ENCODE measurements at places on chromosomes 4 and X.
A peak's percentile ranks its signal among the peaks of the same experiment; 100 is the strongest.

- H3K27me3 ChIP-seq = no peaks in the 10 kb centered on the region
- H3K27ac ChIP-seq = no peak overlapping the region
- H3K4me1 ChIP-seq = no peaks in the 10 kb centered on the region
Measured at GRCh38 chr4:104719539-104720230, 225.0 kb upstream of the CXXC4 start.

- H3K27me3 ChIP-seq = no peaks in the 10 kb centered on the region
- no peak for DNase-seq
- no peaks in the 10 kb centered on the region for H3K4me1 ChIP-seq
- H3K4me3 ChIP-seq = no peak overlapping the region
- H3K36me3 ChIP-seq = no peaks in the 10 kb centered on the region
Measured at GRCh38 chr4:34676400-34676799, 1567.9 kb downstream of the ARAP2 start.

DNA sequence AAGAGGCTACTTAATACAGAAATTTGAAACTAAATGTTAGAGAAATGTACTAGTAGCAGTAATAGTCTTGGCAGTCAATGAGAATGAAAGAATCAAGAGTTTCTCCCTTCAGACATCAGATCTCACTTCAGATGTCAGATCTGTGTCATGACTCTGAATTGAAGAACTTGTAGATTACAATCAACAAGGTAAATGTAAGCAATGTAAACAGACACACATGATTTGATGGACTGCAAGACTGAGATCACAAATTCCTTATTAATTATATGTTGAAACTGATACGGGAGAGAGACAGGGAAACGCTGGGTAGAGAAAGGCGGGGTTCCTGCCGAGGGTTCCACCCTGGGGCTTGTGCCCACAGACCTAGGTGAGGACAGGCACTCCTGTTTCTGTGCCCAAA is 65.5 kb upstream of the HHIP start:
- no peaks in the 10 kb centered on the region for H3K27me3 ChIP-seq
- no peak for DNase-seq
- no peaks in the 10 kb centered on the region for H3K36me3 ChIP-seq
- no peak overlapping the region for H3K27ac ChIP-seq

DNA sequence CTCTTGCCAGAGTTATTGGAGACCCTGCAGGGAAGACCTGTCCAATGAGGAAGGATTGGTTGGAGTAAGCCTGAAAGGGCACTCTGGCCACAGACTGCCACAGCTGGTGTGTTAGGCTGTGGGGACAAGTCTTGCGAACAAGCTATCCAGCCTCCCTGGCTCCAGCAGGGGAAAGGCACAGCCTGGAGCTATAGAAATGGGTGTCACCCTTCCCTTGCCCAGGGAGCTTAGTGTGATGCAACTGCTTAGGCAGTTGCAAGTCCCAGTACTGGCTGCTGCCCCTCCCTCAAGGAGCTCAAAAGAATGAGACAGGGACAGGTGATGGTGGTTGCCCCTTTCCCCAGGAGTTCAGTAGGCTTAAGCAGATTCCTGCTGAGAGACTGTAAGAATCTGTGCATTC is 165.7 kb upstream of the CT83 start:
- H3K27ac ChIP-seq = no peak overlapping the region
- H3K4me1 ChIP-seq = no peaks in the 10 kb centered on the region
- H3K27me3 ChIP-seq = no peaks in the 10 kb centered on the region
- no peak for DNase-seq
- H3K36me3 ChIP-seq = no peaks in the 10 kb centered on the region

GRCh38 chr4:74534121-74534520 is 89.2 kb downstream of the AREG start:
- H3K36me3 ChIP-seq = no peaks in the 10 kb centered on the region
- H3K4me1 ChIP-seq = no peaks in the 10 kb centered on the region
- no peak overlapping the region for H3K27ac ChIP-seq
- no peaks in the 10 kb centered on the region for H3K27me3 ChIP-seq
- no peak for DNase-seq

DNA sequence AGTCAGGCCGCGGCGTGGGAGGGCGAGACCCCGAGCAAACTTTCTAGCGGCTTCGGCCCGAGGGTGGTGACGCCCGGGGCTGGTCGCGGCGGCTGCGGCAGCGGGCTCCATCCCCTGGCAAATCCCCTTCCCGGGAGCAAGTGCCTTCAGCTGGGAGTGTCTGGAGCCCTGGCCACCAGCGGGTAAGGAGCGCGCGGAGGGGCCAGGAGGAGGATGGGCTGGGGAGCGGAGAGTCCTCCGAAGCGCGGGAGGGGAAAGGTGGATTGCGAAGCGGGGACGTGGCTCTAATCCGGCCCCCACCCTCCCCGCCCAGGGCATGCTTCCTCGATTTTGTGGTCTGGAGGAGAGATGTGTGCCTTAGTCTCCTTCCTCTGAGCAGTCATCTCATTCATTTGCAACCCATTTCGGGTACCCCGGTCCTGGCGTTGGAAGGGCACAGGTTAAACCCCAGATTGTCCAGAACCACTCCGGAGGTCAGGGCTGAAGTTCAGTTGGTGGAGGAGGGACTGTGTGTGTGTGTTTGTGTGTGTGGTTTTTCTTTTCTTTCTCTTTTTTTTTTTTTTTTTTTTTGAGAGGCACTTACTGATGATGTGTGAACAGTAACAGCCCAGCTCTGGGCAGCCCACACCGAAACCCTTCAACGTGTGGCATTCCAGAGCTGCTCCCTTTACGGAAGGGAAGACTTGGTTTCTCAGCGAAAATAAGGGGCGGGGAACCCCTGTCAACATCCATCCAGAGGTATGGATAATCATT is 516 bp downstream of the SGMS2 start:
- no peaks in the 10 kb centered on the region for H3K36me3 ChIP-seq
- peak overlapping the region; percentile 94 for H3K27ac ChIP-seq
- H3K4me1 ChIP-seq = peaks cover 6% of the 10 kb centered on the region
- peak overlapping the region; percentile 78 for H3K4me3 ChIP-seq

- H3K27me3 ChIP-seq = no peaks in the 10 kb centered on the region
- H3K4me3 ChIP-seq = no peak overlapping the region
- peak overlapping the region; percentile 74 for H3K27ac ChIP-seq
- no peaks in the 10 kb centered on the region for H3K36me3 ChIP-seq
- DNase-seq = peak; percentile 46
Measured at GRCh38 chrX:68894513-68895340, 65.9 kb downstream of the EFNB1 start.

DNA sequence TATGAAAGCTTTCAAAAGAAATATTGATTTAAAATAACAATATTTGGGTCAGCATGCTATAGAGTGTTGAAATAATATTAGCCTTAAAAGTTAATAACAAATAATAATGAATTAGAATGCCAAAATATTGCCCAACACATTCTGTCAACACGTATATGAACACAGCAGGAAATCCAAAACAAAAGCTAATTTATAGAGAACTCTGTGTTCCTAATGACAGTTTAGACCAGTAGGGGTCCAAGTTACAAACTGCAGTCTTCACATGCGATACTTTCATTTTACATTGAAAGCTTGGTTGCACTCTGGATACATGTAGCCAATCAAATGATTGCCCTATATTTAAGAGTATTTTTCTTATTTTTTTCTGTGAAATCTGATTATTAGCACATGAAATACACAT is 274.4 kb downstream of the DCTD start:
- H3K4me3 ChIP-seq = no peak overlapping the region
- H3K27ac ChIP-seq = no peak overlapping the region

- peaks cover 8% of the 10 kb centered on the region for H3K4me1 ChIP-seq
- no peaks in the 10 kb centered on the region for H3K36me3 ChIP-seq
- no peak overlapping the region for H3K4me3 ChIP-seq
- DNase-seq = no peak
Measured at GRCh38 chr4:146640021-146640464, 1.4 kb downstream of the POU4F2 start.

GRCh38 chr4:53994382-53995102 is 69.9 kb downstream of the CHIC2 start:
- no peak overlapping the region for H3K27ac ChIP-seq
- H3K4me3 ChIP-seq = no peak overlapping the region
- no peaks in the 10 kb centered on the region for H3K27me3 ChIP-seq
- no peak for DNase-seq
- H3K36me3 ChIP-seq = no peaks in the 10 kb centered on the region

- H3K36me3 ChIP-seq = no peaks in the 10 kb centered on the region
- H3K27ac ChIP-seq = no peak overlapping the region
- peak; percentile 49 for DNase-seq
- H3K4me1 ChIP-seq = peaks cover 8% of the 10 kb centered on the region
- no peak overlapping the region for H3K4me3 ChIP-seq
Measured at GRCh38 chrX:9312922-9313867, 151.7 kb upstream of the TBL1X start.

DNA sequence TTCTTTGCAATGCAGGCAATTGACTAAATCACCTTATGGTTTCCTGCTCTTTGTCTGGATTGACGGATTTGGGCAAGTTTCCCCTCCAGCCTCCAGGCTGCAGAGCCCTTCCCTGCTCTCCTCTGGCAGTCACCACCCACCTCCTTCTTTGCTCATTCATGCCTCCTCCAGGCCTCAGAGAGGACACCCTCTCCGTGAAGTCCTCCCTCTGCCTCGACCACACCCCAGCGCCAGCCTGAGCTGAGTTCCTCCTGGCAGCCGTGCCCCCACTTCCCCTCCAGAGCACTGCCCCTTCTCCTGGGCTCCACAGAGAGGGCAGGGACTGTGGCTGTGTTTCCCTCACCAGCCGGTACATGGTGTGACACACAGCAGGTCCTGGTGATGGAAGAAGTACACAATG is 53.7 kb downstream of the DCTD start:
- no peak overlapping the region for H3K27ac ChIP-seq
- no peaks in the 10 kb centered on the region for H3K4me1 ChIP-seq
- no peak for DNase-seq
- no peaks in the 10 kb centered on the region for H3K36me3 ChIP-seq
- H3K27me3 ChIP-seq = no peaks in the 10 kb centered on the region

DNA sequence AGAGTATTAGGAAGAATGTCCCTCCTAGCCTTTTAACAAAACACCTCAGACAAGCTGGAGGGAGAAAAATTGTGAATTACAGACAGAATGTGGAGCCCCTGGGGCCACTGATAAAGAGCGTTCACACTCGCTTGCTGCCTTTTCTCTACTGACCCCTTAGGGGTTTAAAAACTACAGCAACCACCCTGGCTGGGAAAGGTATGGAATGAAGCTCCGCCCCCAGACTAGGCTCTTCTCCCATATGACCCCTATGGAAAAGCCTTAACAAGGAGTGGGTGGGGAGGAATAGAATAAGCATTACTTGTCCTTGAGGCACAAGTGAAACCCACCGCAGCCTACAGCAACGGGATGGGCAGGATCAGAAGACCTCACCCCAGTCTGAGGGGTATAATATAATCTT is 26.3 kb downstream of the ANKRD50 start:
- no peak overlapping the region for H3K27ac ChIP-seq
- peaks cover 5% of the 10 kb centered on the region for H3K4me1 ChIP-seq
- no peaks in the 10 kb centered on the region for H3K36me3 ChIP-seq
- no peak overlapping the region for H3K4me3 ChIP-seq

DNA sequence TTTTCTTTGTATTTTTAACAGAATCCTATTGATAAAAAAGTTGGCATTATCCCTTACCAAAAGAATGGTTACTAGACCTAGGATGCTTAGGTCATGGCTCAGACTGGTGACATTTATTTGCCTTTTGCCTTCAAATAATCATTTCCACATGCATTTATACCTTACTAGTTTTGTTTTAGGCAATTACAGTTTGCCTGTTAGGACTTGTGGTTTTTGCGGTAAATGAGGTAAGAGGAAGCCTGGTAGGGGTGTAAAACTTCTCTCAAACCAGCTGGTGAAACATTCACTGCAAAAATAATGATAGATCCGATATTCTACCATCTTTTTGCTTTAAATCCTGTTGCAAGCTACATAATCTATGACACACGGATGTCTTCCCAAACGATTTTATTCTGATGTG is 12.1 kb downstream of the LAMP2 start:
- no peaks in the 10 kb centered on the region for H3K36me3 ChIP-seq
- no peaks in the 10 kb centered on the region for H3K27me3 ChIP-seq
- peaks cover 31% of the 10 kb centered on the region for H3K4me1 ChIP-seq
- no peak for DNase-seq
- no peak overlapping the region for H3K4me3 ChIP-seq

- DNase-seq = no peak
- no peaks in the 10 kb centered on the region for H3K36me3 ChIP-seq
- no peaks in the 10 kb centered on the region for H3K4me1 ChIP-seq
- H3K4me3 ChIP-seq = no peak overlapping the region
Measured at GRCh38 chr4:11197631-11198341, 230.9 kb downstream of the HS3ST1 start.

DNA sequence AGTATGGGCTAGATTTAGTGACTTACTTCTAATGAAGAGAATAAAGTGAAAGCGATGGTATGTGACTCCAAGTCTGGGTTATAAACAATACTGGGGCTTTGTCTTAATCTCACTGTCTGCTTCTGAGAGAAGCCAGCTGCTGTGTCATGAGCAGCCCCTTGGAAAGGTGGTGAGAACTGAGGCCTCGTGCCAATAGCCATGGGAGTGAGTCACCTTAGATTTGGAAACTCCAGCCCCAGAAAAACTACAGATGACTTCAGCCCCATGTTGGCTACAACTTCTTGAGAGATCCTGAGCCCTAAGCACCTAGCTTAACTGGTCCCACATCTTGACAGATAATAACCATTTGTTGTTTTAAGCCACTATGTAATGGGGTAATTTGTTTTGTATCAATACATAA is 77.6 kb downstream of the CWH43 start:
- DNase-seq = no peak
- H3K27ac ChIP-seq = no peak overlapping the region
- no peaks in the 10 kb centered on the region for H3K4me1 ChIP-seq

DNA sequence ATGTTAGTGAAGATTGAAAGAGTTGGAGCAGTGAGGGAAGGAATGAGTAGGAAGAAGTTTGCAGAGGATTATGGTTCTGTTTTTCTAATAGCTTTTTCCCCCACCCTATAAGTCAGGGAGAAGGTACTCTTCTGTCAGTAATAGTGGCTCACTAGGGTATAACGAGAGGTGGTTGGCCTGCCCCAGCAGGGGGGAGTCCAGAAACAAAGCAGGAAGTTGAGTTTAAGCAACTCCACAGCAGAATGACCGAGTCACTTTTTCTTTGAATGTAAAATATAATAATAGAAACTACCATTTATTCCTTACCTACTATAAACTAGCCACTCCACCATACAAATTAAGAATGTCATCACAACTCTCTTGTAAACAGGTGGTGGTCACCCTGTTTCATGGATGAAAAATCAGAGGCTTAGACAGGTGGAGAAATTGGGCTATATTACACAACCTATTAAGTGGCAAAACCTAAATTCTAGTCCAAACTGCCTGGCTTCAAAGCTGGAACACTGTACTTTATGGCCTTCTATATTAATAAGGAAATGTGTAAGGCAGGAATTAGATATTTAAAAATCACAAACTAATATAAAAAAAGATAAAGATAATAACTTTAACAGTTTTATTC is 21.9 kb downstream of the AP1AR start:
- H3K4me3 ChIP-seq = no peak overlapping the region
- no peaks in the 10 kb centered on the region for H3K27me3 ChIP-seq
- no peak overlapping the region for H3K27ac ChIP-seq
- no peaks in the 10 kb centered on the region for H3K36me3 ChIP-seq
- H3K4me1 ChIP-seq = peaks cover 9% of the 10 kb centered on the region
